ENCODE measurements at places on chromosomes 16 and 17.

GRCh38 chr16:21603928-21604327 is 4.6 kb downstream of the METTL9 start:
- DNase-seq: no peak

- no peak for DNase-seq
Measured at GRCh38 chr17:44071772-44072171, 1.2 kb downstream of the G6PC3 start.

DNA sequence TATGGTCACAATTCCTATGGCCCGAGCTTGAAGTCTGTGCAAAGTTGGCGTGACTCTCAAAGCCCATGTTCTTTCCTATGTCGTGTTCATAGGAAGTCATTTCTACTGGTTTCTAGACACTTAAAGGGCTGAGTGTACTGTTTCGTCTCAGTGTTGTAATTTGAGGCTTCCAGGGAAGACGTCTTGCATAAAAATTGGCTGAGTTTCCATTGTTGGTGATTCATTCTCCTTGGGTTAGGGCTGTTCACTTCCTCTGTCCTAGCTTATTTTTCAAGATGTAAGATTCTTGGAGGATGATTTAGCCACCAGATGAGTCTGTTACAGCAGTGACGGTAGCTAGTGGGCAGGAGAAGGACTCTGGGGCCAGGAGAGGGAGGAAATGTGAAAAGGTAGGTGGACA is 43.1 kb downstream of the PIK3R5 start:
- DNase-seq: no peak

- DNase-seq: no peak
Measured at GRCh38 chr16:73095142-73095820, 47.4 kb upstream of the ZFHX3 start.

DNA sequence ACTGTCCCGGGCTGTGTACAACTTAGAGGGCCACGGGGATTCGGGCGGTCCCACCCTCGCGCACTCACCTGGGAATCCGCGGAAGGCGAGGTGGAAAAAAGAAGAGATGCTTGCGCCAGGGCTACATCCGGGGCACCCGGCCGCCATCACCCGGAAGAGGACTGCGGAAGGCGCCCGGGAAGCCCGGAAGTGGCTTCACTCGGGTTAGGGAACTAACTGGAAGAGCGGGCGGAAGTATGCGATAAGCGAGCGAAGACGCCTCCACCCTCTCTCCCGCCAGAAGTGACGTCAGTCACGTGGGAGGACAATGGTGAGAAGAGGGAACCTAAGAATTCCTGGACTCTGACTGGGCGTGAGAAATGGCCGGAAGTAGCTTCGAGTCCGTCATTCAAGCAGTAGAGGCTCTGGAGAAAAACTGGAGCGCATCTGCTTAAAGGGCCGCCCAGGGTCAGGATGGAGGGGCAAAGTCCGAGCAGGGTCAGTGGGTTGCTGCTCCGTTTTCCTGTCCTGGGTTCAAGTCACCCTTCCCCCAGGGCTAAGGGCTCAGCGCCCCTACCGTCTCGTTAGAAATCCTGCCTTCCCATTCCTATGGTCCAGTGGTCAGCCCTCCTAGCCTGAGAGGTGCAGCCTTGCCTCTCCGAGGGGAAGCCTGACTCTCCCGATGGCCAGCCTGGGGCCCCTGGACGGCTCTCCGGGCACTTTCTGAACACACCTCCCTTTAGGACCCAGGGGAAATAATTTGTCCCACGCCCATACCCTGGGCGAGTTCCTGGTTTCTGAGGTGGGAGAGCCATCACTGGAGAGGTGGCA is at the start of gene CD2BP2:
TSS of gene CD2BP2 (minus strand) at position 165 of the 810 bp plus-strand sequence. CDS start 627 bp downstream, outside the sequence.
- peak; percentile 98 for DNase-seq

- no peak for DNase-seq
Measured at GRCh38 chr17:7523033-7523432, 25.8 kb upstream of the TNFSF12 start.

DNA sequence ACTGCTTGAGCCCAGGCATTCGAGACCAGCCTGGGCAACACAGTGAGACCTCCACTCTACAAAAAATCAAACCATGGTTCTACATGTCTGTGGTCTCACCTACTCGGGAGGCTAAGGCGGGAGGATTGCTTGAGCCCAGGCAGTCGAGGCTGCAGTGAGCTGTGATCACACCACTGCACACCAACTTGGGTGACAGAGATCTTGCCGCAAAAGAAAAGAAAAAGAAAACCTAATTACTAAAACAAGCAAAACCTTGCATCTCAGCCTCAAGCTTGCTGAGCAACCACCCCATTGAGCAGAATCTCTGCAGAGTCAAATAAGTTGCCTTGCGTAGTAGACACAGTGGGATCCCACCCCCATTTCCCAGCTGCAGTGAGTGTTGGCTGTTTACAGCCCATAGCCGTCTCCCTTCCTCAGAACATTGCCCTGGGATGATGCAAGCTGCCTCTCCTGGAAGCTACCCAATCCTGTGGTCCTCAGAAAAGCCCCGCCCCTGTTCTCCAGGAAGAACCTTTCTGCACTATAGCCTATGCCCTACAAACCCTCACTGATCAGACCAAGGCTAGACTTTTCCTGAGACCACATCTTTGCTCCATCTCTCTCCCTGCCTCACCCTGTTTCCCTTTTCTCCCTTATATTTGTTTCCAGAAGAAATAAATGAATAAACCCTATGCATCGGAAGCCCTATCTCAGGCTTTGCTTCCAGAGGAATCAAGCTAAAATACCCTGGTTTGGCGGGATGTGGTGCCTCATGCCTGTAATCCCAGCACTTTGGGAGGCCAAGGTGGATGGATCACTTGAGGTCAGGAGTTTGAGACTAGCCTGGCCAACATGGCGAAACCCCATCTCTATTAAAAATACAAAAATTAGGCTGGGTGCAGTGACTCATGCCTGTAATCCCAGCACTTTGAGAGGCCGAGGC is 16.7 kb upstream of the ERN2 start:
- no peak for DNase-seq

- DNase-seq: no peak
Measured at GRCh38 chr17:76107509-76107908, 3.9 kb upstream of the EXOC7 start.

GRCh38 chr17:65723431-65724151 is 162.1 kb upstream of the AXIN2 start:
- DNase-seq: no peak

Measured in NCI-H1436 (cell line).